Central memory CD8-positive, alpha-beta T cell (primary cell): ENCODE measurements at places on chromosomes 11 and 22.

GRCh38 chr11:128892866-128893565, 1.9 kb downstream of the KCNJ5 start:
- DNase-seq = no peak

DNA sequence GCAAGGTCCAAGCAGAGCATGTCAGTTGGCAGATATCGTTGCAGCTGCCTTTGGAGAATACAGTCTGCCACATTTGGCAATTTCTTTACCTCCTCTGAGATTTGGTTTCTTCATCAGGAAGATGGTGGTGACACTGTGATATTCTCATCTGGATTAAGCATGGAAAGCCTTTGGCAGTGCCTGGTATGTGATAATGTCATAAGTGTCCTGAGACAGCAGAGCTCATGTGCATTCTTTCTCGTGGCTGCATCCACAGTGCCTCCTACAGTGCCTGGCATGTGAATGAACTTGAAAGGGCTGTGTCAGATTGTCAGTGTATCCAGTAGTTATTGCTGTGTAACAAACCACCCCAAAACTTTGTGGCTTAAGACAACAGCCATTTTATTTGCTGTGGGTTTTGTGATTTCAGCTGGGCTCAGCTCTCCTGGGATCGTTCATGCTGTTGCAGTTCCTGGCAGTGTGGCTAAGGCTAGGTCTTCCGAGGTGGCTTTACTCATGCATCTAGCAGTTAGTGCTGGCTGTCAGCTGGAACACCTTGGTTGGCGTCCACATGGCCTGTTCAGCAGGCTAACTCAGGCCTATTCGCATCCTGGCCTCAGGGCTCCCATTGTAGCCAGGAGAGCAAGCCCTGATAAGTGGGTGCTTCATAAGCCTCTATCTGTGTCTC, 35.7 kb upstream of the MICAL2 start:
- no peak for DNase-seq

- DNase-seq = peak; percentile 61
These were observed 496.4 kb downstream of the BUD13 start for GRCh38 chr11:116276051-116277044.

DNA sequence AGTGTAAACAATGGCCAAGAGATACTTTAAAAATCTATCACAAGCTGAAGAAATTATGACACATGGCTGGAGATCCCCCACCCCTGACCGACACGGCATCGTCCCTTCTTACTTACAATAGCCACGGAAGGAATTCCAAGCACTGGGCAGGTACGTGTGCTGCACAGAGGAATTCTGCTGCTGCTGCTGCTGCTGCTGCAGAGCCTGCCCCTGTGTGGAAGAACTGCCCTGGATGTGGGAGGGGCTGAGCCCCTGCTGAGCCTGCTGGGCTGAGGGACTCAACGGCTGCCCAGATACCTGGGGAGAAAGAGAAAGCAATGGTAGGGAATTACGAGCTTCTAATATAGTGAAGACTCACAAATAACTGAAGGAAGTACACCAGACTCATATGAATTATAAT, 15.0 kb upstream of the NFRKB start:
- no peak for DNase-seq

GRCh38 chr22:44147008-44147645, 33.6 kb upstream of the PARVG start:
- no peak for DNase-seq
